ENCODE measurements at places on chromosomes 7 and 10. TPM values are rescaled to one million over a fixed set of nuclear protein-coding genes. Genes with fewer than 3 reads are reported as not detected.

The MKLN1 gene
- 15.2 TPM for total RNA-seq

The SHLD2 gene
- total RNA-seq = 17.8 TPM

The AMPH gene
- not detected for total RNA-seq

The LRRTM3 gene
- not detected for total RNA-seq

The MBL2 gene
- total RNA-seq = not detected
